ENCODE measurements at places on chromosomes 16 and 17. TPM values are rescaled to one million over a fixed set of nuclear protein-coding genes. Genes with fewer than 3 reads are reported as not detected.

- DNase-seq = no peak
These were observed 161.9 kb upstream of the C17orf78 start for GRCh38 chr17:37213927-37214326.

DNA sequence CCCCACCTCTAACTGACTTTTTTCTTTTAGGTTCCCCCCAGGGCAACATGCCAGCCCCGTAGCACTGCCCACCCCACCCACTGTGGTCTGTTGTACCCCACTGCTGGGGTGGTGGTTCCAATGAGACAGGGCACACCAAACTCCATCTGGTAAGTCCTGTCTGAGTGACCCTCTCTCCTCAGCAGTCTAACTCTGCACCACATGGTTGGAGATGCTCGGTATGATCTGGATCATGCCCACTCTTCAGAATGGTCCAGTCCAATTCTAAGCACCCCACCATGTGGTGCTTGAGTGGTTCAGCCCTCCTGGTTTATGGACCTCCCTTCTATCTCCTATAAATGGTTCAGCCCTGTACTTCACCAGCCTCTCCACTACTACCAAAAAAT, 5.9 kb downstream of the KDM6B start:
- DNase-seq = no peak

- DNase-seq = no peak
These were observed 28.4 kb downstream of the CDH13 start for GRCh38 chr16:82655072-82655714.

DNA sequence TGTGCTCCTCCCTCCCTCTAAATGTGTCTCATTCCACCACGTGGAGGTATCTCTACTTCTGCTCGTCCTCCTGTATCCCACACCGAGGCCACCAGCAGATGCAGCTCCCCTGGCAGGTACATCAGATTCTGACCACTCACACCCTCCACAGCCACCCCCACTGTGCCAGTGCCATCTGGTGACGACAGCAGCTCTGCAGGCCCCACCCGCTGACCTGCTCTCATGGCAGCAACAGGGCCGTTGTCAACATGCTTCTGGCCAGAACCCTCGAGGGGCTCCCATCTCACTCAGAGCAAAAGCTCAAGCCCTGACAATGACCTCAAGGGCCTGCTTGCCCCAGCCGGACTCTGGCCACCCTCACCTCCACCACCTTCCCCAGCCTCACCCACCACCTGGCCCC, 93.4 kb downstream of the AMFR start:
- no peak for DNase-seq

- no peak for DNase-seq
These were observed 185.5 kb upstream of the NLRP1 start for GRCh38 chr17:5769593-5770354.

- no peak for DNase-seq
These were observed 10.8 kb downstream of the P2RX5 start for GRCh38 chr17:3685174-3685573.

DNA sequence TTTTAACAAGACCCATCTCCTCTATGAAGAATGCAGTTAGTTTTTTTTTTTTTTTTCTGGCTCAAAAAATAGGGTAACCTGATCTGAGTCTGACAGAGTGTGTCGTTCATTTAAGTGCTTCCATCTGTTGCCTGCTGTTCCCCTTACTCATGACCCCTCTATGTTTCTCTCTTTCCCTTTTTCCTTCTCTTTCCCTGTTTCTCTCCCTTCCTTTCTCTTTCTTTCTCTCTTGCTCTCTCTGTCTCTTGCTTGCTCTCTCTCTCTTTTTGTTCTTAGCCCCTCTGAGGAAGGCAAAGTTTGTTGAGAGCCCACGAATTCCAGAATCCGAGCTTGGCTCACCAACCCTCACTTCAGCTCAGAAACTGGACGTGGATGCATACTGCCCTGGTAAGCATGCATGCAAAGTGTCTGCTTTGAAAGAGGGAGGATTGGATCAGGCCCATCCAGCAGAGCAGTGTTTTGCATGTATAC, 185.0 kb downstream of the TANC2 start:
- peak; percentile 60 for DNase-seq

GRCh38 chr17:29158488-29159275, 21.5 kb downstream of the MYO18A start:
- no peak for DNase-seq

- no peak for DNase-seq
These were observed 128.6 kb upstream of the CCL2 start for GRCh38 chr17:34126496-34126895.

CLDN6 gene
- 32.8 TPM for polyA plus RNA-seq

PGS1 gene
- polyA plus RNA-seq = 39.5 TPM

TBC1D3E gene
- not detected for polyA plus RNA-seq

TEX19 gene
- polyA plus RNA-seq = not detected

PRM1 gene
- polyA plus RNA-seq = not detected

PPY gene
- polyA plus RNA-seq = 0.52 TPM

MRM1 gene
- 5.2 TPM for polyA plus RNA-seq

AGRP gene
- polyA plus RNA-seq = 0.47 TPM

HASPIN gene
- polyA plus RNA-seq = 2.8 TPM

SRSF1 gene
- polyA plus RNA-seq = 386 TPM

KRT33A gene
- polyA plus RNA-seq = not detected
